NCI-H1436 treated with DMSO at 0.1 percent for 48 hours (cell line): ENCODE measurements at places on chromosomes 5 and 9.

- DNase-seq, result peak; percentile 42
Measured at GRCh38 chr5:73104326-73104725, 16.0 kb upstream of the TMEM171 start.

DNA sequence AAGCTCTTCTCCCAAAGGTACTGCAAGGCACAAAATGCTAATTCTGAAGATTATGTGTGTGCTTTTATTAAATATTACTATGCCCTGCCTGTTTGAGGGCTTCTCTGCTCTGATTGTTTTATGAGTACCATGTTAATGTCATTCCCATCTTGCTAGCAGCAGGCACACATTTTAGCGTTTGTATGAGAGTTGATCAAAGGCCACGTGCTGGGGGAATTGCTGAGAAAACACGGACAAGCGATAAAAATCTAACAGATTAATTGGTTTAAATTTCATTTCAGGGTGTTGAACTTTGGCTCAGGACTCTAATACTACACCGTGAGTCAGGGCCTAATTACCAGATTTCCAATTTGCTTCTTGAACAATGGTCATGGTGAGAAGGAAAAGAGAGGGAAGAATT is 298.4 kb downstream of the EBF1 start:
- DNase-seq, result peak; percentile 69

DNA sequence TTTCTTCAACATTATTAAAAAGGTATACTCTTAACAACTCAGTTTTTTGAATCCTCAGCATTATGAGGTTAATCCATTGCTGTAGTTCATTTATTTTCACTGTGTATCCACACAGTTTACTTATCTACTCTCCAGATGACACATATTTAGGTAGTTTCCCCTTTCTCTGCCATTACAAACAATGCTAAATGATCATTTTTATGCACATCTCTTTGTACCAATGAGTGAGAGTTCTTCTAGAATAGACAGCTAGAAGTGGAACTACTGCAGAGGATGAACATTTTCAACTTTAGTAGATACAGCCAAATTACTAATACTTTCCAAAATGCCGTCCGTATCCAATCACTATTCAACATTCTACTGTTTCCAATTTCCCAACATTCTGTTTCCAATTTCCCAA is 11.5 kb downstream of the AFF4 start:
- no peak for DNase-seq

GRCh38 chr9:75455444-75455921 is 367.2 kb downstream of the OSTF1 start:
- DNase-seq, result no peak

DNA sequence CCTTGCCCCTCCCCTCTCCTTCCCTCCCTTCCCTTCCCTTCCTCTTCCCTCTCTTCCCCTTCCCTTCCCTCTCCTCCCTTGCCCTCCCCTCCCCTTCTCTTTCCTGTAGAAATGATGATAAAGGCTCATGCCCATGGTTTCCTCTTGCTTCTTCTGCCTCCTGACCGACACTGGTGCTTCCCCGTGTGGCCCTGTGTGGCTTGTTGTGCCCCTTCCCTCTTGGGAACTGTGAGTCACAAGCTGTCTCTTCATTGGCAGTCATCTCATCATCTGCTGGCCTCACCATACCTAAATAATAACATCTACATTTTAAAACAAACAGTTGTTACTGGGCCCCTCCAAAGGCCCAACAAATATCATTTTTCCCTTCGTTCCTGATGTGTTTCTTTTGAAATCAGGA is 11.7 kb upstream of the CARNMT1 start:
- no peak for DNase-seq
